NAMALWA (cell line): ENCODE measurements at places on chromosomes 5 and 9.

DNA sequence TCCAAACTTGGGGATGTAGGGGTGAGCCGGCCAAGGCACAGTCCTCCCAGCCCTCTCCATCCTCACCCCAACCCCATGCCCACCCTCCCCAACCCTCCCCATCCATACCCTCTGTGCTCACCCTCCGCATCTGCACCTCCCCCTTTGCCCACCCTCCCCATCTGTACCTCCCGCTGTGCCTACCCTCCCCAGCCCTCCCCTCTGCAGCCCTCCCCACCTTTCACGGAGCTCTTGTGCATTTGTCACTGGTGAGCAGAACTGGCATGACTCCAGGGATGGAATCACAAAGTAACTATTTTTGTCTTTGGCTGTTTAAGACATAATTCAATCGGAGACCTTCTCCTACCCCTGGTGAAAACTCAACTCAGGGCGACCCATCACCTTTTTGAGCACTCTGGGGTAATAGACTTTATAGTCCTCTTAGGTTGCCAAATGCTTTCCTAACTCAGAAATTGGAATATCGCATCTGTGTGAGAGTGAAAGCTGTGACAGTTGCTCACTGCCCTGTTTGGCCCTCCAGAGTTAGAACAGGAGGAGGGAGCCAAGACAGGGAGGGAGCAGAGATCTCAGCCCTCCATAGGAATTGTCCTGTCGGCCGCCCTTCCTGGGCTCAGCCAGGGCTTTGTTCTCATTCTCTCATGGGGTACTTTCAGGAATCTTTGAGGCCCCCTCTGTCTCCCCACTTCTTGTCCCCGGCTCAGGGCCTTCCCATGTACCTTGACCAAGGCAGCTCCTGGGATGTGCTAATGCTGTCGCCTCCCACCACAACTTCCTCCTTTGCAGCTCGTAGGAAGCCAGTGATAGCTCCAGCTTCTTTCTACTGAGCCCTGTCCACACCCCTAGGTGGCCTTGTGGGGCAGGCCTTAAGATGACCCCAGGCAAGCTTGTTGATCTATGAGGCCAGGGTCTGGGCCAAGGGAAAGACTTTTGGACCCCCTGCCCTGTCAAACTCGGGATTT, 36.2 kb downstream of the OTULIN start:
- no peak for DNase-seq

DNA sequence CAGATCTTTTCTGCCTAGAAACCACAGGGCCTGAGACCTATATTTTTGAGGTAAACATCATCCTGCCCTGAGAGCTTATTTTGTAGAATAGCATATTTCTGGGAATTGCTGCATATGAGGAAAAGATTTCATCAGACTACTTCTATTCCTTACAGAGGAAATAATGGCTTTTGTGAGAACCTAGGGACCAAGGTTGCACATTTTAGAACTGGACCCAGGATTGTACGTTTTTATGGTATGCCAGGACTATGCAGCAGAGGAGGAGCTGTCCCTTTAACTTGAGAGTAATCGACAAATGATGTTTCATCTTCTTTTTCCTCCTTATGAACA, 2.2 kb upstream of the ALDH1A1 start:
- DNase-seq, result no peak

DNA sequence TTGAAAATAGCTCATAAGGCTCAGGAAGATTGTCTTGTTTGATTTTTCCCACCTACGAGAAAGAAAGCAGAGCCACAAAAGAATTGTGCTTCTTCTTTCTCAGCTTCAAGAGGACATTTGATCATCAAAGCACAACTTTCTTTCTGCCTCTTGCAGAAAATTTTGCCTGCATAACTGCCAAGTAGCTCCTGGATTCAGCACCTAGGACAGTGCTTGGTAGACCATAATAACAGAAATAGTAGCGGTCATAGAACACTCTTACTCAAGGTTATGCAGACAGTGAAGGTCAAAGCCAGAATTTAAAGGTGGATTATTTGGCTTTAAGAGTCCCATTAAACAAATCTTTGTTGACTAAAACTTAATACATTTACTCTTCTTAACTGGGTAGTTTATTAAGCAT, 594.7 kb upstream of the CCNG1 start:
- no peak for DNase-seq

- DNase-seq, result no peak
Measured at GRCh38 chr5:124264499-124264898, 481.9 kb downstream of the ZNF608 start.

DNA sequence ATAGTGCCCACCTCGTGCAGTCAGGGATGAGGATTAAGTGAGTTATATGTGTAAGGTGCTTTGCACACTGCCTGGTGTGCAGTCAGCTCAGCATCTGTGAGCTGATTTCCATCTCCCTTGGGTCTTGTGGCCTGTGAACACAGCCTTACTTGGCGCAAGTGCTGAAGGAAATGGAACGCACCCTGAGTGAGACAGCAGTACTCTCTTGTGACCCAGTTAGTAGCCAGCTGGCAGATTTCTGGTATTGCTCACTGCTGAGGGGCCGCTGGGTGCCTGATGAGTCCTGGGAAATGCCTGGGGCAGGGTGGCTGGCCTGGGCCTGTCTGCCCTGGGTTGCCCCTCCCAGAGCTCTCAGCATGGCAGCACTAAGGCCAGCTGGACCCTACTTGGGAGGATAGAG, 90.9 kb upstream of the BOD1 start:
- DNase-seq, result peak; percentile 76

DNA sequence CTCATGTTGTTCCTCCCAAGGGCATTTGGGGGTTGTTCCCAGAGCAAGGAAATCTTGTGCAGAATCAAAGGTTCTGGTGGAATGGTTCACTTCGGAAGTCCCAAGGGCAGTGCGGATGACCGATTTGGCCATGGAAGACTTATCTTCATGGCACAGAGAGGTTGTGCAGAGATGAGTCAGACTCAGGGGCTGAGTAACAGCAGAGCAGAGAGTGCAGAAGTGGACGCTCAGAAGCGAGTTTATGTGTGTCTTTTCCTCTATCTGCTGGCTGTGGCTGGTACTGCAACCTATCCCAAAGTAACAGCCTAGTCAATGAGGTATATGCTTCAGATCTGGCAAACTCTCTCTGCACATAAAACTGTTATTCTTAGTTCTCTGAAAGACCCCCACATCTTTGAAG, 118.1 kb downstream of the DPYSL3 start:
- DNase-seq, result peak; percentile 42

GRCh38 chr5:149865746-149866145, 78.8 kb downstream of the PDE6A start:
- no peak for DNase-seq

DNA sequence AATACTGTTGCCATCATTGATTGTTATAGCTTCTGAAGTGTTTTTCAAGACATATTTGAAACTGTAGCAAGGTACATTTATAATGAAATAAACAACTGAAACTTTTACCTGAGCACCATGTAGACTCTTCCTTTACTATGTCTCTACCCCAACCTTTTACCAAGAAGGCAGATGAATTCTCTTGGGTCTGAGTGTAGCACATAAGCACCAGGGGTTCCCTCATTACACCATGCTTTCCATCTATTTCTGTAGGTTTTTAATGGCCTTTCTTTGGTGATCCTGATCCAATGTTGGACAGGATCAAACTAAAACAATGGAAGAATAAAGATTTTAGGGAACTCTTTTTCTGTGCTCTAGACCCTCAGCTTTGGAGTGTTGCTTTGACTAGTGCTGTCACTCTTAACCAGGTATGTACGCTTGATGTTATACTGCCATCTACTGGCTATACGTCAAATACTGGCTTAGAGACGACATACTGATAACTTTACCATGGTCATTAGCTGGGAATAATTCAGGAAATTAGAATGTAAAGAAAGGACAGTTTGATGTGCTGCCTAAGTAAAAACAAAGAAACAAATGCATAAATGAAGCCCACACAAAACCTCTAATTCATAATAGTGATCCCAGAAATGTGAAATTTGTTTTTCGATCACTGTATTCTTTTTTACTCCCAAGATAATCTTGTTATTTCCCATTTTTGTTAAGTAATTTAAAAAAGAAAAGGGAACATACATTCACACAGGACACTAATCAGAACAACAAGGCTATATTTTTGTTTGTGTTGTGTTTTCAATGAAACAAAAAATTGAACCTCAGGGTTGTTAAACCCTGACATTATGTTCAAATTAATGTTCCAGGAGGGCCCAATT, 30.7 kb downstream of the IFNW1 start:
- DNase-seq, result peak; percentile 84
